Islet precursor cell (in vitro differentiated cells): ENCODE measurements at places on chromosomes 1 and 21.
A peak's percentile ranks its signal among the peaks of the same experiment; 100 is the strongest.

- DNase-seq: peak; percentile 79
Observed at GRCh38 chr1:241533326-241534115, 1.3 kb downstream of the KMO start.

DNA sequence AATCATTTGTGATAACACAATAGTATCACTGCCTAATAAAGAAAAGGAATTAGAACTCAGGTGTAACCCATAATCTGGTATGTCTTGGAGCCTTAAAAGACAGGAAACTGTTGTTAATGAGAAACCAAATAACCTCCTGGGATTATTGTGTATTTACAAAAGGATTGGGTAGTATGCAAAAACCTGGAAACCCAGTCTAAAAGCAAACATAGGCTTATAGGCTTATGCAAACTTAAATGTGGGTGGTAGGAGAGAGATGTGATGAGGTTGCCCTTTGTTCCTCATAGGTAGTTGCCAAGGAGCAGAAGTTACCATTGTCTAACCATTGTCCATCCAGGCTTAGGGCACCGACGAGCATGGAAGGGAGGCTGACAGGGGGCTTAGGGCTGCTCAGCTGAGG is 165.8 kb downstream of the AK5 start:
- DNase-seq: no peak

GRCh38 chr21:27953340-27954045 is 986.6 kb upstream of the ADAMTS5 start:
- no peak for DNase-seq

- DNase-seq: no peak
Observed at GRCh38 chr1:6545276-6546112, 8.8 kb downstream of the NOL9 start.

DNA sequence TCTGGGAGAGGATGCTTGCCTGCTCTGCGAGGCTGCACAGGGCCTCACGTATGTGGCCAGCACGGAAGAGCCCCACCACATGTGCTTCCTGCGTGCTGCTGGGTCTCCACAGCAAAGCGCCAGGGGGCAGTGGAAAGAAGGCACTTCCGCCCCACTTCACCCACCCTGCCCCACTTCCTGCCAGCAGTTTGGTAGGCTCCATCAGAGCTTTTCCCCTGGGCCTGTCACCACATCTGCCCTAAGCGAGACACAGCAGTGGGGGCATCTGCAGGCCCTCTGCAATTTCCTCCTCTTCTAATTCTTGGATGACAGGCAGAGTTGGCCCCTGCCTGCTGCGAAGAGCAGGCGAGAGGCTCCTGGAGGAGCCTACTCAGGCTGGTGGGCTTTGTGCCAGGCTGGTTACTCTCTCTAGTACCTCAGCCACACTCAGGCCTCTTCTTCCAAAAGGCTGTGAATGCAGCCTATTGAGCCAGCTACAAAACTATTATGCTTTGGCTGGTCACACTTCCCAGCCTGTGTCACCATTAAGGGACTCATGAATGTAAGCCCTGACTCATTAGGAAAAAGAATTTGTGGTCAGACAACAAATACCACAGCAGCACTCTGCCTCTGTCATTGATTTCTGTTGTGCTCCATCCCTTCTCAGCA is 25.0 kb downstream of the CD244 start:
- peak; percentile 75 for DNase-seq

DNA sequence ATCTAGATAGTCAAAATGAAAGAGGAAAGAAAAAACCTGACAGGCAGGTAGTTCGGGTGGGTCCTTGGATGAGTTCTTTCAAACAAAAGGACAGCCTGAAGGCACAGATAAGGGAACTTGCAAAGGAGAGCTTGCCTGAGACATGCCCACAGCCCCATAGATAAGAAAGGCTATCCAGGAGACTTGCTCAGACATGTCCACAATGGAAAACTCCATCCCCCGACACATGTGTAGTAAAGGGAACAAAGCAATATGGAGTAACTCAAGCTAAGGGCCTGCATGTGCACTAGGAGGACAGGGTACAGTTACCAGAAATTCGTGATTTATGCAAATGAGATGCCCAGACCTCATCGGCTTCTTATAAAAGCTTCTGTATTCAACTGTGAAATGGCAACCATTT is 281.5 kb downstream of the NEGR1 start:
- DNase-seq: peak; percentile 88

- no peak for DNase-seq
Observed at GRCh38 chr1:201781437-201781836, 47.5 kb upstream of the IPO9 start.

DNA sequence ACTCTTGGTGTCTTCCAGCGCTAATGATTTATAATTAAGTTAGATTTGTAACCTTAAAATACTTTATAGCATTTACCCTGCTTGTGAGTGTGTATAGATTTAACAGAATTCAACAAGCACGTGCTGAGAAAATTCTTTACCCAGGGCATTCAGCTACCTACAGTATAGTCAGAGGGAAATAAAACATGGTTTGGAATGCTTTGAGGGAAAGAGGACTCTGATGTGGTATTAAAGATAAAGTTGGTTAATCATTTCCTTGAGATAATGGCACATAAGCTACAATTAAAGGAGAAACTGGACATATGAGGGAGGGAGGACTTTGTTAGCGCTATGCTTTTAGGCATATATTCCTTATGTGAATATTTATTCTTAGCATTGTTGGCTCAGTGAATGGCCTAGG is 26.4 kb upstream of the IL12RB2 start:
- no peak for DNase-seq

GRCh38 chr1:210855440-210855839 is 278.5 kb downstream of the KCNH1 start:
- no peak for DNase-seq

- DNase-seq: no peak
Observed at GRCh38 chr1:210655511-210655910, 326.8 kb downstream of the HHAT start.

DNA sequence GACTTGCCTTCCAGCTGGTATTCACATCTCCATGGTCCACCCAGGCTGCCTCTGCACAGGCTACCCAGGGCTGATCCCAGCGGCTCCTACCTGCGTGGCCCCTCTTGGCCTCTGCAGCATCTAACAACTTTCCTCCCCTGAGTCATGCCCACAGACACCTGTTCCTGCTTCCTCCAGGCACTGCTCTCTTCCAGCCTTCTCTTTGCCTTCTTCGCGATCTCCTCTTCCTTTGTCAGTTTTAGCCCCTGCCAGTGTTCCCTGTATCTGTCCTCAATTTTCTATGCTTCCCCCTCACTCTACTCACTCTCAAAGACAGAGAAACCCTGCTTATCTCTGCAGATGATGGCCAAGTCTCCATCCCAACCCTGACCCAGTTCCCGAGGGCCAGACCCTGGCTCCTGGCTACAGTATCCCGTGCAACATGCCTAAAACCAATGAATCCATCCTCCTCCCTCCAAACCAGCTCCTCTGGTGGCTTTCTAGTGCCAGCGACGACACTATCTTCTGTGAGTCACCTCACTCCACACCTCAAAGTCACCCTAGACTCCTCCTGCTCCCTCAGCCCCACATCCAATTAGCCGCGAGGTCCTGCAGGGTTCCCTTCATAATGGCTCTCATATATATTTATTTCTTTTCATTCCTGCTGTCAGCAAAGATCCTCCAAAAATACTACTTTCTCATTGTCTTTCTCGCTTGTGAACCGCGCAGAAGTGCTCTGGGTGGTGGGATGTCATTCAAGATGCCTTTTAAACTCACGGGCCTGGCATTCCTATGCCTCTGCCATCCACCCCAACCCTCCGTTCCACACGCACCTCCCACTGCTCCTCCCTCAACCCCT is 259.2 kb downstream of the TOMM20 start:
- peak; percentile 52 for DNase-seq

DNA sequence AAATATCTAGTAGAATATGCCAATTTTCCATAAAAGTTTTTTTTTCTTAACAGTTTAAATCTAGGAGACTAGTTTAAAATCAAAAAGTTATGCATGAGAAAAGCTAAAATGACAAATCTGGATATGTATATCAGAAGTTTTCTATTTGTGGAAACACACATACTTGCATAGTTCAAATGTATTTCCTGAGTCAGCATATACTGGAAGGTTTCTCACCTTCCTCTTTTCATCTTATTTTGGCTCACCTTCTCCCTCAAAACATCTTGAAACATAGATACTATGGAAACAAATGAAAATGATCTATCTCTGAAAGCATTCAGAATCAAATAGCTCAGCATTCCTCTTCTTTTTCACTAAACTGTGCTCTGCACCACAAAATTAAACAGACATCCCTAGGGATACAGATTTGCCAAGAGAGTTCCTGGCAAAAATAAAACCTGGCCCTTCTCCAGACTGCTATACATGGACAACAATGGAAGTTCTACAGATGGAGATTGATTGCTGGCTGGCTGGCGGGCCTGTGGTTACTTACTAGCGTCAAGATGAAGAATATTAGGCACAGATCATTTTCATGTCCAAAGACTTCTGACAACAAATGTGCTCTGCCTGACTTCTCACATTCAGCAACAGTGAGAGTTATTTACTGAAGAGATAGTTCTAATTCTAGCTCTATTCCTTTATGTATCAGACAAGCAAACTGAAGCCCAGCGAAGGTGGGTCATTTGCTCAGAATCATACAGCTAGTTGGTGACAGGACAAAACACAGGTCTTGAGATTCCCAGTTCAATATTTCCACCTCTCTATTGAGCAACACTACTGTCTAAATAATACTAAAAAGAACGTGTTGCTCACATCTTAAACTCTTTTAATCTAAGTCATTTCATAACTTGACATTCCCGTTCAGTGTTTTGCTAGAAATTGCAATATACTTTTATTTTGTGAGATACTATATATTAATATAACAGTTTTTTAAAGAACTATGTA is 26.6 kb downstream of the DIPK1A start:
- DNase-seq: no peak

DNA sequence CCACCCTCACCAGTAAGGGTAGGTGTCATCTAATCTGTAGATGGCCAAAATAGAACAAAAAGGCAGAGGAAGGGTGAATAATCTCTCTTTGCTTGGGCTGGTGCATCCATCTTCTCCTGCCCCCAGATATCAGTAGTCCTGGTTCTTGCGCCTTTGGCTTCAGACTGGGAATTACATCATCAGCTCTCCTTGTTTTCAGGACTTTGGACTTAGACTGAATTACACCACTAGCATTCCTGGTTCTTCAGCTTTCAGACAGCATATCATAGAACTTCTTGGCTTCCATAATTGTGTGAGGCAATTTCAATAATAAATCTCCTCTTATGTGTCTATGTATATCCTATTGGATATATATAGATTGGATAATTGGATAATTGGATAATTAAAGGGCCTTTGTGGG is 403.0 kb upstream of the USP24 start:
- no peak for DNase-seq

- DNase-seq: no peak
Observed at GRCh38 chr1:45864167-45865106, 61.0 kb downstream of the MAST2 start.

DNA sequence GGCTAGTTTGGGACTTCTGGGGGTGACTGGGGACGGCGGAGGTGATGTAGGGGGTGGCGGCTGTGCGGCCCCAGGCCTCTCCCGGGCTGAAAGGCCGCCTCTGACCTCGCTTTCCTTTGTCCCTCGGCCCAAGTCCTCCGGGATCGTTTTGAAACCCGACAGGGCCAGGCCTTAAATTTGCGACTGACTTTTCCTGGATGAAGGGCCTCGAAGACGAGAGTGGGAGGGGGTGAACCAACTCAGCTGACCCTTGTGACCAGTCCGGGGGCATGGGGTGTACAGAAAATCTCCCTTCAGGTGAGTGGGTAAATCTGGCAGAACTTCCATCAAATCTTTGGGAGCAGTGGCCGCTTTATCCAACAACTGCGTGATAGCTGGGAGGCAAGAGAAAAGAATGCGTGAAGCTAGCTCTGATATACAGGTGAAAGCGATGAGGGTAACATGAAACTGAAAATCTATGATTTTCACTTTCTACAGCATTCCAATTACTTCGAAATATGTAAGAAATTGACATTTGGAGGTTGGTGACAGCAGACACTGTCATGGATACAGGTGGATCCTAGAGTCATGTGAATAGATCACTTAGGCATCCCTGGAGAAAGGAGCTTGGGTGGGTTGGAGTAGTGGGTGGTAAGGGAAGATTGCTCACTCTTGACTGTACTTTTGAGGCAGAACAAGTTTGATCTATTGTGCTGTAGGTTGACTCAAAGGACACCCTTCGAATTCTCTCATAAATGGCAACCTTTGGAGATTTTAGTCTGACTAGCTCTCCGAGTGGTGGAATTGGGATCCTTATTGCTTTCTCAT is 885 bp downstream of the AHCYL1 start:
- no peak for DNase-seq

DNA sequence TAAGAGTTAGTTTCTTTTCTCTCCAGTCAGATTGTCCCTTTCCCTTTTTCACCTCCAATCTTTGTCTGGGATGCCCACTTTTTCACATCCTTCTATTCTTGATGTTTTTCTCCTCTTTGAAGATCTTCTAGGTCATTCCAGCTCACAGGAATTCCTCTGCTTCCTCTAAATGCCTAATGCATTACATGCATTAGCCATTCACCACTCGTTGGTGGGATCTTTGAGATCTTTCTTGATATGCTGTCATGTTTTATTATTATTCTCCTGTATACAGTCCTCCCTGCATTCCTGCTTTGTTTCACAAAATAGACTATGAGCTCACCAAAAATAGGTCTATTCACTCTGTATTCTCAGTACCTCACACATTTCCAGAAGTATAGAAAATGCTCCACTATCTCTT is 129.0 kb downstream of the LYPLAL1 start:
- DNase-seq: no peak

DNA sequence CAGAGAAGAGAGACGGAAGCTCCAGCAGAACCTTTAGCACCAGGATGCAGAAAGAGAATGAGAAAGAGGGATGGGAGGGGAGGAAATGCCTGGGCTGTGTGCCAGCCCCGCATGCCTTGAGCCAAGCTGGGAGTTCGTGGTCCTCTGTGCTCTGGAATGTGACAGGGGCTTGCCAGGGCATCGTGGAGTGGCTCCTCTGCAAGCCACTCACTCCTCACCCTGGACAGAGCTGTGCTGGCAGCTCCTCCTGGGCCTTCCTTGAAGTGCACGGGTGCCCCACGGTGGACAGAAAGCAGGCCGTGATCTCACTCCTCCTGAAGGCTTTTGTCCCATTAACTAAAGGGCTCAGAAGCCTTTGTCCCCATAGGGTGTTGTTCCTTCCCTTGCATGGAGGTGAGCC is 34.8 kb upstream of the PRELP start:
- peak; percentile 80 for DNase-seq

DNA sequence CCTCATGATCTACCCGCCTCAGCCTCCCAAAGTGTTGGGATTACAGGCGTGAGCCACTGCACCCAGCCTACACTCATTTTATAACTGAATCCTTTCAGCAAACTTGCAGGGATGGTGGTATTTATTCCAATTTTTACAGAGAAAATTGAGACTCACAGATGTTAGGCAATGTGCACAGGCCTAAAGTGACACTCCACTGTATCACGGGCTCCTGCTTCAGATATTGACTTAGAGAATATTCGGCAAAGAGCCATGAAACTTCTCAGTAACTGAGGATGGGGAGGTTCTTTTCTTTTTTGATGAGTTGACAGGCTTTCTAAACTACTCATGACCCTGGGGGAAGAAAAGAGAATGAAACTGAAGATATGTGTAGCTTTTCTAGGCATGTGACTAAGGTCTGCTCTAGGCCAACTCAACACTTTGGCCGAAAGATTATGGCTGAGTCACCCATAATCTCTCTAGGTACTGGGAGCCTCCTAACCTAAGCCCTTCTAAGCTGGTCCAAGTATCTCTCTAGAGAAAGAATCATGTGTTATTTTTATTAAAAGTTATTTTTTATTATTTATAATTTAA is 19.9 kb upstream of the PTCH2 start:
- DNase-seq: no peak

GRCh38 chr1:15272009-15272781 is 25.2 kb downstream of the FHAD1 start:
- DNase-seq: peak; percentile 87
